T-helper 2 cell treated with Interferon-gamma antibody and Interleukin-4, amounts not matched to agents 5 μg/mL and 100 μg/mL, for 36 hours (primary cell): ENCODE measurements at places on chromosomes 6 and 20.

DNA sequence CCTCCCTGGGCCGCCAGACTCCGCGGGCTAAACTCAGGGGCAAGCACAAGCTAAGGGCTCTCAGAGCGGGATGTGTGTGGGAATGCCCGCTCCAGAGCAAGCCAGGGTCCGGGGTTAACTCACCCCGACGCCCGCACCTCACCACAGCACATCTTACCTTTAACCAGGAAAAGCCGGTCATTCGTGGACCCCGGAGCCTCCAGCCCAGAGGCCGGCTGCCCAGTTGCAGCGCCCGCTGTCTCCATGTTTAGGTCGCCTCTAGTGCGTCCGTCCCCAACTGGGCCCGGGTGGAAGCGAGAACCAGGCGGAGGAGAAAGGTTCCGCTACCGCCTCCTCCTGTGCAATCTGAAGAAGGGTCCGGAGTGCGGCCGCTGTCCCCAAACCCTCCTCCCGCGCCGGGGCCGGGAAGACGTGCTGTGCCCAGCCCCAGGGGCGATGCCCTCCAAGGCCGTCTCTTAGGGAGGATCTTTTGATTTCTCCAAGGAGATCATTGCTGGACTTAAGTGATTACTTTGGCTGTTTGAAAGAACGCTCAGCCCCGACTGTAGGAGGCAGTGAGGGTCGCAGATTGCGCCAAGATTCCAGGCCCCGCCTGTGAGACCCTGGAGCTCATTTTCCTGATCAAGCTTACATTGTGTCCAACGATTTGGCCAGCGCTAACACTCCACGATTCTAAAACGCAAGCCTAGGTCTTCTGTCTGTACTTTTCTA lies at the start of gene TMEM242:
TMEM242 (minus strand) TSS at position 265 of the 711 bp plus-strand sequence; CDS start at position 245, 20 bp downstream.
- DNase-seq, result peak; percentile 88

- no peak for DNase-seq
Observed at GRCh38 chr6:128617285-128617684, 96.9 kb upstream of the PTPRK start.

- DNase-seq, result no peak
Observed at GRCh38 chr6:73506246-73506645, 14.6 kb downstream of the EEF1A1 start.

DNA sequence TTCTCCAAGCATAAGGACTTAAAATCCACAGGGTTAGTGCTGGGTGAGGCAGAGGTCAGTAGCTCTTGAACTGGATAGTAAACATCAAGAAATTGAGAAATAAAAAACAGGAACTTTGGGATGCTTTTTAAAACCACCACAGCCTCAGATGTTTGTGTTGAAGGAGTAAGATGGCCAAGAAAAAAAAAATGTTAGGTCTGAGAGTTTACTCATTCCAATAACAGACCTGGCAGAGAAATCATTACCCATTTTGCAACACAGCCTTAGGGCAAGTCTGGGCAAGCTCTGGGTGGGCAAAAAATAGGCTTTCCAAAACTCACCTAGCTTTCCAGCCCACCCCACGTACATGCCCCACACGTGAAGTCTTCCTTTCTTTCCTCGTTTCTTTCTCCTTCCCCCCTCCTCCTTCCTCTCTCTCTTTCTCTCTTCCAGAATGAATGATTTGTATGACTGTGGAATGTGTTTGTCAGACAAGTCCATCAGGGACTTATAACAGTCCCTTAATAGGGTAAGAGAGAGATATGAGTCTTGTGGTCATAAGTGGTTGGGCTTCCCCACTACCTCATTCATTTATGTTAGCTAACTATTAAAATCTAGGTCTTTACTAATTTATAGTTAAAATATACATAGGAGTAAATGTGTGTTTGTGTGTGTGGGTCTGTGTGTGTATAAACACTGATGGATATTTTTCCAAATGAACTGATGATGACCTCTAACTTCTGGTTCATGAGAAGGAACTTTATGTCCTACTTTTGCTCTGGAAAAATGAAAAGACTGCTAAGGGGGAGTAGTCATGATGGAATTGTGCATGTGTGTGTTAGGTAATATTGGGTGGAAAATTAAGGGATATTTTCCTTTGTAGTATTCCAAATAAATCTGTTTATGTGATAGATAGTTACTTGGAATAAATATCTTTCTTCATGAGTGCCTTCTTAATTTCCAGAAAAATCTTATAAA lies 18.0 kb upstream of the DSE start:
- DNase-seq, result no peak

DNA sequence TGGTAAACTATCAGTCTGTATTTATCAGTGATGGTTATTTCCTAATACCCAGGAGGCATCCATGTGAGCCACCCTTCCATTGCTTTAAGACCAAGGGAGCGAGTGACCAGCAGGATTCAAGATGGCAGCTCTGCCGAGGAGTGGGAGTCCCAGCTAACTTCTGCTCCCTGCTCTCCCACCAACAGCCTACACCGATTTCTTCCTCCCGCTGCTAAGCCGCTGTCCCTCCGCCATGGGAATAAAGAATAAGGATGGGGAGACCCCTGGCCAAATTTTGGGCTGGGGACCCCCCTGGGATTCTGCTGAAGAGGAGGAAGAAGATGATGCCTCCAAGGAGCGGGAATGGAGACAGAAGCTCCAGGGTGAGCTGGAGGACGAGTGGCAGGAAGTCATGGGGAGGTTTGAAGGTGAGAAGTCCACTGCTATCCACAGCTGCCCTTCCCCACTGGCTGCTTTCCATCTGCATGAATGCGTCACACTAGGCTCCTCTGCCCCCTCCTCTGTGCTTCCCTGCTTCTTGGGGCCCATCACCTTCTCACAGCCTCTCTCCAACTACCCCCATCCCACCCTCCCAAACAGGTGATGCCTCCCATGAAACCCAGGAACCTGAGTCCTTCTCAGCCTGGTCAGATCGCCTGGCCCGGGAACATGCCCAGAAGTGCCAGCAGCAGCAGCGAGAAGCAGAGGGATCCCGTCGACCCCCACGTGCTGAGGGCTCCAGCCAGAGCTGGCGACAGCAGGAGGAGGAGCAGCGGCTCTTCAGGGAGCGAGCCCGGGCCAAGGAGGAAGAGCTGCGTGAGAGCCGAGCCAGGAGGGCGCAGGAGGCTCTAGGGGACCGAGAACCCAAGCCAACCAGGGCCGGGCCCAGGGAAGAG lies 10.3 kb downstream of the NFKBIL1 start:
- DNase-seq, result no peak

- no peak for DNase-seq
Observed at GRCh38 chr20:46963196-46963529, 68.5 kb downstream of the EYA2 start.

DNA sequence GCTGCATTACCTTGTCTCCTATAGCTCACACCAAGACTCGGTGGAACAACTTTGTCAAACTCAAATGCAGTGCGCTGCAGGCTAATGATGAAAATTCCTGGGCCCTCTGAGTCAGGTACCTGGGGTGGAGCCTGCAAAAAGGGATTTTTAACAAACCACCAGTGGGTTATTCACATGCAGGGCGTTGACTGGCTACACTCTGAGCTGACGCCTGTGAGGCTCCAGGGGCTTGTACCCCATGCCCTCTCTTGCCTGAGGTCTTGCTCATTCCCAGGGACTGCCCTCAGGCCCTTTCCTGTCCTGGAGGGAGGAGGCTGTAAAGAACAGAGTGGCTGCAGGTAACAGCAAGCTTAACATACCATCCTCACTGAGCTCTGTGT lies 9.2 kb downstream of the GTSF1L start:
- DNase-seq, result no peak

DNA sequence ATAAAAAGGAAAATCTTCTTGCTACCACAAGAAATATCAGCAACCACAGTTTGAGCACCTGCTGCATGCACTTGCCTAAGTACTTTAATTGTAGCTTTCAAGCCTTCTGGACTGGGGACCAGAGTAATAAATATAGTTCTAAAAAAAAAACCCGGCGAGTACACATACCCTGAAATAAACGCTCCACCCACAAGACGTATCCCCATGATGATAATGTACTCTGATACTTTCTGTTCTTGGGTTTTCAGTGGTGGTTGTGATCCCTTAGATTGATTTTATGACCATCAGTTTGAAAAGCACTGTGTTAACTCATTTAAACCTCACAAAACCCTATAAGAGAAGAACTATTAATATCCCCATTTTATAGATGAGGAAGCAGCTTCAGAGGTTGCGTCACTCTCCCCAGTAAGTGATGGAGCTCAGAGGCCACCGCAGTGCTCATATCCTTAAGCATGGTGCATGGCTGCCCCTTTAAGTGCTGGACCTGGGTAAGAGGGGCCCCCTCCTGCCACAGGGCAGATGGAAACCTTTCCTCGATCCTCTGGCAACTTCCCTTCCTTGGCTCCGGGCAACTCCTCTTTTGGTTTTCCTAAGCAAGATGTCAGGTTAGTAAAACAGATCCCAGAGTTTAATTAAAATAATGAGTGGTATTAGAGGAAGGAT lies 67.3 kb downstream of the KCNB1 start:
- no peak for DNase-seq

GRCh38 chr6:140321891-140322290 lies 947.4 kb upstream of the CITED2 start:
- DNase-seq, result no peak

DNA sequence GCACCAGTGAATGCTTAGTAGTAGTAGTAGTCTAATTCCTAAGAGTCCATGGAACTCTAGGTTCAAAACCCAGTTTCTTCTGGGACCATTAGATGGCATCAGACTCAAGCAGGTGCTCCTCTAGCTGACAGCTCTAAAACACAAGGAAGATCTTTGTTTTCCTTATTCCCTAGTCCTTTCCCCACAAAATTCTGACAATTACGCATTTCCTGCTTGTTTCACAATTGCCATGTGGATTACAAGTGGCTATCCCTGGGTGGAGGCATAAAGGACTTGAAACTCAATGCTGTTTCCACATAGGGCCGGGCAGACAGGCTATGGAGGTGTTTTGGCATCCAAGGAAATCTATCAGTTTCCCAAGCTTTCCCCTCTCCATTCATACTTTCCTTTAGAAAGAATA lies 9.2 kb upstream of the HLA-DOB start:
- no peak for DNase-seq

DNA sequence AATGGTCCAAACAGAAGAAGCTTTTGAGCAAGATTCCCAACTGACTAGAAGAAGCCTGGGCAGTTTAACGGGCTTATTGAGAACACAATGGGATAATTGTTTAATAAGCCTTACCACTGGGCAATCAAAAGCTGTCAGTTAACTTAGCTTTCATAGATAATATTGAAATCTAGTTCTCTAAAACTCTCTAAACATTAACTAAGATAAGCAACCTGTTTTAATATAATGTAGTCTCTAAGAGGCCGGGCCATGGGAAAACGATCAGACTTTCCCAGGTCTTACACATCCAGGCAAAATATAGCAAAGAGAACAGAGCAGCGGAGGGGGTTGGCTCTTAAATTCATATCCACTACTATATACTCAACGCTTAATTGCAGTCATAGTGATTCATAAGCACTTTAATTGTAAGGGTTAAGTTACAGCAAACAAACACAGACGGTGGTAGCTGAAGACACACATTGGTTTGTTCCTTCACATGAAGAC lies 128.0 kb upstream of the FAM83B start:
- no peak for DNase-seq

GRCh38 chr6:169370054-169370453 lies 116.4 kb upstream of the THBS2 start:
- DNase-seq, result no peak

DNA sequence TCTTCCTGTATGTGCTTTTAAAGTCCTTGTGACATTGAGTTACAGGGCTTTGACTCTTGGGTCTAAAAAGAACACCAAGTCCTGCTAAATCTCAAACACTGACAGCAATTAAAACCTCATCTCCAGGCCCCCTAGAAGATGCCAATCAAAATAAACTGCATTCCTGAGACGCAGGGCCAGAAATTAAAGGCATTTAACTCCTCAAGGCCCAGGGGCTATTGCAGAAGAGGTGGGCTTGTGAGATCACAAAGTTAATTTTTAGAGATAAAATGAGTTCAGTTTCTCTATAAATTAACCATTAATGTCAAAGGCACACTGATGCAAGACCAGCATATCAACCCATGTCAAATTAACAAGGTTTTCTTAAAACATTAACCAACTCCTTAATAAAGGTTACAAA lies 145.6 kb upstream of the CARMIL1 start:
- no peak for DNase-seq

DNA sequence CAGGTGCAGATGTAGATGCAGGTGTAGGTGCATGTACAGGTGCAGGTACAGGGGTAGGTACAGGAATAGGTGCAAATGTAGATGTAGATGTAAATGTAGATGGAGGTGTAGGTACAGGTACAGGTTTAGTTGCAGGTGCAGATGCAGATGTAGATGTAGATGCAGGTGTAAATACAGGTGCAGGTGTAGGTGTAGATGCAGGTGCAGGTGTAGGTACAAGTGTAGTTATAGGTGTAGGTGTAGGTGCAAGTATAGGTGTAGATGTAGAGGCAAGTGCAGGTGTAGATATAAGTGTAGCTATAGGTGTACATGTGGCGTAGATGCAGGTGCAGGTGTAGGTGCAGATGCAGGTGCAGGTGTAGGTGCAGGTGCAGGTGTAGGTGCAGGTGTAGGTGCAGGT lies 34.2 kb upstream of the CDH4 start:
- no peak for DNase-seq

- no peak for DNase-seq
Observed at GRCh38 chr6:148629181-148629580, 117.6 kb upstream of the UST start.

- DNase-seq, result no peak
Observed at GRCh38 chr6:142118925-142119324, 13.8 kb upstream of the GJE1 start.

GRCh38 chr20:61833807-61834610 lies 231.7 kb downstream of the TAF4 start:
- no peak for DNase-seq

DNA sequence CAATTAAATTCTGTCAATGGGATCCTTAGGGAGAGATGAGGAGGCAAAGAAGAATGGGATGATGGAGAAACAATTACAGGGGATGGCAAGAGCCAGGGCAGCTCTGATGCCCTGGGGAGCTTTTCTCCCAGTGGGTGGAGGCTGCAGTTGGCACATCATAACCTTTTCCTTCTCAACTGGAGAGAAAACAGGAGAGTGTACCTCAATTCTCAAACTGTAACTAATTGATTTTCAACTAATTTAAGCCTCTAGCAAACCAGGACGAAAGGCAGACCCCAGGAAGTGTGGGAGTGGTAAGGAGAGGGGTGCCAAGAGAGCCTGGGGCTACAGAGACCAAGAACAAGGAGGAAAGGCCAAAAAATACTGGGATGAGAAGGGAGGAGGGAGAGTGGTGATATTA lies 5.7 kb downstream of the BMP5 start:
- DNase-seq, result no peak

GRCh38 chr6:47810885-47811284 lies 29.1 kb downstream of the OPN5 start:
- DNase-seq, result no peak

DNA sequence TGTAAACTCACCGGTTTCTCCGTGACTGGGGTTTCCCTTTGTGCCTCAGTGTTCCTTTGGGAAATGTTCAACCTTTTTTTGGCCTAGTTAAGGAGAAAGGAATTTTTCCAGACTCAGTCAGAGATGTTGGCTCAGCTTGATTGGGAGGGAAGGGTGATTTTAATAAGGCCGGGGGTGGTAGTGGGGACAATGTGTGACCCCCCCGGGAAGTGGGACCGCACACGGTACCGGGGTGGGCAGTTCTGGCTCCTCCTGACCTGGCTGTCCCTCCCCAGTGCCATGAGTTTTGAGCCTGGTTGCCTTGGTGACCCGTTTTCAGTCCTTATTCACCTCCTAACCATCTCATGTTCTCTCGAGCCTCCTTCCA lies 132.7 kb downstream of the SNX5 start:
- DNase-seq, result no peak

- no peak for DNase-seq
Observed at GRCh38 chr6:187210-187861, 105.0 kb upstream of the DUSP22 start.

GRCh38 chr20:24011282-24011681 lies 22.7 kb upstream of the GGTLC1 start:
- DNase-seq, result no peak
